ENCODE measurements at places on chromosomes 11 and 22.

GRCh38 chr22:34326901-34327300 lies 406.6 kb upstream of the LARGE1 start:
- DNase-seq, result no peak

- no peak for DNase-seq
Measured at GRCh38 chr22:43313244-43313889, 29.8 kb downstream of the SCUBE1 start.

- no peak for DNase-seq
Measured at GRCh38 chr22:45600790-45601730, 70.6 kb upstream of the ATXN10 start.

DNA sequence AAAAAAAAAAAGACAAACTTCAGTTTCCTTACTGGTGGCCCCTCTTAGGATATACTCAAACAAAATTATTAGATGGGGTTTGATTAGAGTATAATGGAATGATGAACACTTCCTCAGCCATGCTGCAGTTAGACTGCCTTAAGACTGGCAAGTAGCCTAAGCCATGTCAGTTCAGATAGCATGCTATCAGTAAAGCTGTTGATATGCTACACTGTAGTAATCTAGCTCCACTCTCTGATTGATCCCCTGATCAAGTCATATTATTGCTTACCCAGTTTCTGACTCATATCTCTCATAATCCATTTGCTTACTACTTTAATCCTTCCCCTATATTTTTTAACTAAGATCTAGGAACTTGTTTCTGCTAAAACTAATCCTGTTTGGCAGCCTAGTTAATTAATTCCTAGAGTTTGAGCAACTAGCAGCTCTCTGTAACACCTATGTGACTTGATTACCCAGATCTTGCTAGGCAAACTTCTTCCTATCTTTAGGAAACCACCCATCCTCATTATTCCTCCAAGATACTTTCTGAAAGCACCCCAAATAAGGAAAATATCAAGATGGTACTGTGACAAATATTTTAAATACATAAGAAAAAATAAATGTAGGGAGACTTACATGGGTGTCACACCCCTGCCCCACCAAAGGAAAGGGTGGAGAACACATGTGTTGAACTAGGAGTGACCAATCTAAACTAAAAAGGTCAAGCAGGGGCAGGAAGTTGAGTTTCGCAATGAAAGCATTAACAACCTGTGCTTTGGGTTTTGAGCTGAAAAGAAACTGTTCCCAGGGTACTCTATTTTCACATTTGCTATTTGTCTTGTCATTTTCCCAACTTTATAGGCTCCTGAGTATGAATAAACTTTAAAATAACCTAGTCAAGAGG lies 43.2 kb downstream of the PIK3C2A start:
- DNase-seq, result no peak

DNA sequence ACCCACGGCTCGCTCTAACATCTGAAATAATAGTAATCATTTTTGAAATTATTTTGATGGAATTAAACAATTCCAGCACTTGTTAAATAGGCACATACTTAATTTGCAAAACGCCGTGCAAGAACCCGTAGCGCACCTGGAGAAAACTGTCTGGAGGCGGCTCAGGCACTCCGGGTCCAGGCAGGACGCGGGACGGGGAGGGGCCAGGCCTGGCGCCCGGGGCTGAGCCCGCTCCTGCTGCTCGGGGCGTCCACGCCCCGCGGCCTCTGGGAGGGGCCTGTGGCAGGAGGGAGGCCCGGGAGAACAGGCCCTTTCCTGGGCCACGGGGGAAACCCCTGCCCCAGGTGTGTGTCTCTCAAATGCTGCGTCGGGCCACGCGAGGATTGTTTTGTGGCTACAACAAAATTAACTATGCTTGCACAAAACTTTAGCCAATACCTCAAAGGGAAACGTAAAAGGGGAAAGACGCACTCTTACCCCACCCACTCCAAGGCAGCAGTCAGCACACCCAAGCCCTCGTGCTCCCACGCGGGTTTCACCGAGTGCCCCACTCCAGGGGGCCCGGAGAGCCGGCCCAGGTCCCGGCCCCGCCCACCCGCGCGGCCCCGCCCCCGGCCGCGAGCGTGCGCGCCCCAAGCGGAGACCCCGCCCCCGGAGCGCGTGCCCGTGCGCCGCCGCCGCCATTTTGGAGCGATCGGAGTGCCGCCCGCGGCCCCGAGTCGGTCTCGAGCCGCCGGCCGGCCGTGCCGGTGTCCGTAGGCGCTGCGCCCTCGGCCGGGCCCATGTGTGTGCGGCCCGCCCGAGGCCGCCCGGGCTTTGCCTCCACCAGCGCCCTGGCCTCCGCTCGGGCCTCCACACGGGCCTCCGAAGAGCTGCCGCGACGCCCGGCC lies at the start of gene PPP6R2:
Gene PPP6R2, plus strand, starts transcription at position 677 of the 890 bp plus-strand sequence. CDS start 50,582 bp downstream, outside the sequence.
- DNase-seq, result peak; percentile 94

DNA sequence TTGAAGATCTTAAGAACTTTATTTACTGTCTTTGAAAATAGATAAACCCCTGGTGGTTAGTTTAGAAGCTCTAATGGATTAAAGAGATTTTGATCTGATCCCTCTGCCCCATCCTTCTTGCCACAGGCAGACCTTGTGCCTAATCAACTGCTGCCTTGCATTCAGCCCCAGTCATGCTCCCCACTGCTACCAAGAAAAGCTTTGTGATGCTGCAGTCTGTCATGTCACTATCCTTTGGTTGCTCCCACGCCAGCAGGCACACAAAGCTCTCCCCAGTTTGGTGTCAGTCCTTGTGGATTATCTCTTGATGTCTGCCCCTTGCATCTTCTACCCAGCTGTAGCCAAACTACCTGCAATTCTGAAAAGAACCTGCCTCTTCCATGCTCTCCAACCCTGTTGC lies 112.2 kb downstream of the MTNR1B start:
- no peak for DNase-seq

GRCh38 chr11:48170241-48171233 lies 46.1 kb upstream of the OR4B1 start:
- no peak for DNase-seq
